Heart left ventricle (tissue), 16 donors: ENCODE measurements at places on chromosomes 2 and 18. TPM values are rescaled to one million over a fixed set of nuclear protein-coding genes. Genes with fewer than 3 reads are reported as not detected.

Gene TMEM185B
- 21.2 TPM for polyA plus RNA-seq

DNA sequence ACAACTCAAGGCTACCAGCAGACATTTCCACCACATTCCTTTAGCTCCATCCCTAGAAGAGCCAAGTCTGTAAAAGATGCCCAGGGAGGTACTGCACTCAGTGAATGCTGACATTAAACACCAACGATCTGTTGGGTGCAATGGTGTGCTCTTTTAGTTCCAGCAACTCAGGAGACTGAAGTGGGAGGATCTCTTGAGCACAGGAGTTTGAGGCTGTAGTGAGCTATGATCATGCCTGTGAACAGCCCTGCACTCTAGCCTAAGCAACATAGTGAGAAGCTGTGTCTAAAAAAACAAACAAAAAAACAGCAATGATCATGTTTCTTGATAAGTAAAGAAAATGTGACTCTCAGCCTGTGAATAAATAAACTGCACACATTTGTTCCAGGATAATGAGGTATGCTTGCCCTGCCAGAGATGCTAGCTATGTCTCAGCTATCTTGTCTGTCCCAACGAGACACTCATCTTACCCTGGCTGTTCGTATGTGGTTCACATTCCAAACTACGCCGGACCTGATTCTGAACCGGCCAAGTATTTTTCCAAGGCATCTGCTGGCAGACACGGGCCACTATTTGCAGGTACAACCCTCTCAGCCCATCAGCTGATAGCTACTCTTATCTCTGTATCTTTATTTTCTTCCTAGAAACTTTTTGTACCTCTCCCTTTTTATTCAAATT is 21.8 kb downstream of the TMEM182 start:
- H3K27ac ChIP-seq: peak overlapping the region; percentile 5
- H3K4me3 ChIP-seq: no peak overlapping the region
- H3K27me3 ChIP-seq: no peaks in the 10 kb centered on the region
- no peaks in the 10 kb centered on the region for H3K36me3 ChIP-seq
- peaks cover 23% of the 10 kb centered on the region for H3K4me1 ChIP-seq

GRCh38 chr2:221125691-221126090 is 446.4 kb downstream of the EPHA4 start:
- DNase-seq: no peak
- H3K36me3 ChIP-seq: no peaks in the 10 kb centered on the region
- peaks cover 3% of the 10 kb centered on the region for H3K4me1 ChIP-seq
- no peak overlapping the region for H3K4me3 ChIP-seq

- H3K36me3 ChIP-seq: peaks cover 28% of the 10 kb centered on the region
- no peak overlapping the region for H3K4me3 ChIP-seq
- H3K27me3 ChIP-seq: no peaks in the 10 kb centered on the region
- H3K27ac ChIP-seq: no peak overlapping the region
- DNase-seq: no peak
- peaks cover 11% of the 10 kb centered on the region for H3K4me1 ChIP-seq
These were observed 104.0 kb downstream of the PRPF40A start for GRCh38 chr2:152613235-152613634.

DNA sequence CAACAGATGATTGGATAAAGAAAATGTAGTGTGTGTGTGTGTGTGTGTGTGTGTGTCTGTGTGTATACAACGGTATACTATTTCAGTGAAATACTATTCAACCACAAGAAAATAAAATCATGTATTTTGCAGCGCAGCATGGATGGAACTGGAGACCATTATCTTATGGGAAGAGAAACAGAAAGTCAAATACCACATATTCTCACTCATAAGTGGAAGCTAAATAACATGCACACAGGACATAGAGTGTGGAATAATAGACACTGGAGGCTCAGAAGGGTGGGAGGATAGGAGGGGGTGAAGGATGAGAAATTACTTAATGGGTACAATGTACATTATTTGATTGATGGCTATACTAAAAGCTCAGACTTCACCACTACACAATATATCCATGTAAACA is 609.1 kb upstream of the SLC39A10 start:
- no peak for DNase-seq
- H3K27me3 ChIP-seq: no peaks in the 10 kb centered on the region
- no peak overlapping the region for H3K4me3 ChIP-seq
- H3K4me1 ChIP-seq: no peaks in the 10 kb centered on the region
- H3K27ac ChIP-seq: no peak overlapping the region

- H3K27ac ChIP-seq: no peak overlapping the region
- H3K4me3 ChIP-seq: no peak overlapping the region
- no peak for DNase-seq
- no peaks in the 10 kb centered on the region for H3K27me3 ChIP-seq
These were observed 54.2 kb upstream of the POMC start for GRCh38 chr2:25222477-25223121.

DNA sequence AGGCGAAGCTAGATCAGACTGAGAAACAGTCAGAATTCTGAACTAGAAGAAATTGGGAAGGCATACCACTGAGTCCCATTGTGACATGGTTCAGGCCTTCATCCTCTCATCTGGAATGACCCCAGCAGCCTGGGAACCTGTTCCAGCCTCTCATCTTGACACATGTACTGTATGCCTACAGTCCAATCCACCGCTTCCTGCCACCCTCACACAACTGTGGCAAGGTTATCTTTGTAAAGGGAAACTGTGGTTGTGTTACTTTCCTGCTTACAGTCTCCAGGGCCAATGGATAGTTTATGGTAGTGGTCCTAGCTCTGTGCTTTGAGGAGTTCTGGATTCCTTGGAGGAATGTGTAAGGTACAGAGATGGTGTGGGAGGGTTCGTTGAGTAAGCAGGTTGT is 296.9 kb upstream of the TRIB2 start:
- no peak overlapping the region for H3K27ac ChIP-seq
- no peaks in the 10 kb centered on the region for H3K4me1 ChIP-seq
- H3K4me3 ChIP-seq: no peak overlapping the region

Gene TEX44
- not detected for polyA plus RNA-seq

Gene SPOPL
- 6.4 TPM for polyA plus RNA-seq

DNA sequence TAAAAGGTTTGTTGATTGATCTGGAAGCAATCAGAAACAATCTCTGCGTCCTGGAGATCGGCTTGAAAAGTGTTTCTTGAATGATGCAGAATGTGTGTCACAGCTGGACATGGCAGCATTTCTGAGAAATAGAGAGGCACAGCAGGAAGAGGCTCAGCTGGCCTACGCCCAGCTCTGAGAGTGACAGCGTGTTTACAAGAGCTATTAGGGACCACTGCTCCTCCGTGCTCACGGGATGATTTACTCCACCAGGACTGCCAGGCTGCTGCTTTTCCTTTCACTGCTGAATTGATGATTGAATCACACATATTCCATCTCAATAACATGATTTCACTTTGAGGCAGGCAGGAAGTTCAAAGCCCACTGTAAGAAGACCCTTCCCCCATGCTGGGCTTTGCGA is 62.8 kb downstream of the GALNT14 start:
- no peaks in the 10 kb centered on the region for H3K36me3 ChIP-seq
- H3K27ac ChIP-seq: no peak overlapping the region
- H3K4me1 ChIP-seq: no peaks in the 10 kb centered on the region
- no peak overlapping the region for H3K4me3 ChIP-seq

DNA sequence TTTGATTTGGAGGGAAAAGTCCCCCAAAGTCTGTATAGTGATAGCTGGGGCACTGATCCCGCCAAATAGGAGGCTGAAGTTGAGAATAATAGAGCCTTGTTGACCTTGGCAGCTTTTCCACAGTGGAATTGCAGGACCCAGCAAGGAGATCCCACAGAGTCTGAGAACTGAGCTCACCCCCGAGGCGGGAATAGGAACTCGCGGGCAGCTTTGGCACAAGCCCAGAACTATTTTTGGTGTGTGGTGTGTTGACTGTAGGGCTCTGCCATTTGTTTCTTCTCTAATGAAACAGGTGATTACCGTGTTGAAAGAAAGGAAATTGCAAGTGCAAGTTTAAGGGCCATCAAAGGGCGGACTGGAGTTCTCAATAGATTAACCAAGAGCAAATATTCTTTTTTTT is 34.0 kb downstream of the SH3RF3 start:
- no peaks in the 10 kb centered on the region for H3K27me3 ChIP-seq
- no peaks in the 10 kb centered on the region for H3K36me3 ChIP-seq
- DNase-seq: peak; percentile 79
- peak overlapping the region; percentile 36 for H3K27ac ChIP-seq
- peaks cover 12% of the 10 kb centered on the region for H3K4me1 ChIP-seq
- no peak overlapping the region for H3K4me3 ChIP-seq

Gene FIGN
- polyA plus RNA-seq: 3.0 TPM

GRCh38 chr18:75818383-75818782 is 390.9 kb upstream of the SMIM21 start:
- no peak overlapping the region for H3K4me3 ChIP-seq
- no peaks in the 10 kb centered on the region for H3K4me1 ChIP-seq
- H3K36me3 ChIP-seq: no peaks in the 10 kb centered on the region
- no peak overlapping the region for H3K27ac ChIP-seq
- no peak for DNase-seq
- H3K27me3 ChIP-seq: no peaks in the 10 kb centered on the region

GRCh38 chr18:36281936-36282335 is 15.6 kb upstream of the FHOD3 start:
- H3K36me3 ChIP-seq: no peaks in the 10 kb centered on the region
- H3K4me1 ChIP-seq: no peaks in the 10 kb centered on the region
- DNase-seq: no peak
- no peak overlapping the region for H3K27ac ChIP-seq

DNA sequence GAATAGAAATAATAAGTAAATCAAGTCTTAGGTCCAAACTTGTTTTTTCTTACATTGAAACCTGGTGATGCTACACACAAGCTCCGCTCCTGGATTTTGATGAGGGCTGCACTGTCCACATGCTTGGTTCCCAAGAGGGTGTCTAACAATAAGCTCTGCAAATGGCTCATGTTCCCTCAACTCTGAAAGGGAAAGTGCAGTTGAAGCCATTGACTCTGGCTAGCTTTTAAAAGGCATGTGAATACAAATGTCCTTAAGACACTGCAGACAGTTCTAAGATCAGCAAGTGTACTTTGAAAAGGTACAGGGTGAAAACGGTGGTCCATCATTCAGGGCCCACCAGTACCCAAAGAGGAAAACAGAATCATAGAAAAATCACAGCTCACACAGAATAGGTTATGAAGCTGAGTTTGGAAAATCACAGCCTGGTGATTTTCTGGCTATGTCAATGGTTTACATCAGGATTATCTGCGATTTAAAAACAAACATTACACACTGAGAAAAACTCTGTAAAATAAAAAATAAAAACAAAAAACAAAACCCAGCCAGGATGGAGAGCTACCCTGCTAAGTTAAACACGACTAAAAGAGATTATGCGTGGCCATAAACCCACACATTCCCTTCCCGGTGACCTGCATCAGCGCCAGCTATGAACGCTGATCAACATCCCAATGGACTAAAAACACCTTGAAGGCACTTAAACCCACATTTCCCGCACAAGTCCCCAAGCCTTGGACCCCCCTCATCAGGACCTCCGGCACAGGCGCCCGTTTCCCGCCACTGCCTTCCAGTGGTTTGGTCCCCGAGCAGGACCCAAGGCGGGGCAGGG is 554 bp downstream of the PFN4 start:
- peak overlapping the region; percentile 73 for H3K4me3 ChIP-seq
- no peak for DNase-seq
- H3K4me1 ChIP-seq: peaks cover 7% of the 10 kb centered on the region
- no peaks in the 10 kb centered on the region for H3K27me3 ChIP-seq

Gene UPP2
- polyA plus RNA-seq: not detected

Gene XDH
- not detected for polyA plus RNA-seq

Gene PROM2
- 0.35 TPM for polyA plus RNA-seq

DNA sequence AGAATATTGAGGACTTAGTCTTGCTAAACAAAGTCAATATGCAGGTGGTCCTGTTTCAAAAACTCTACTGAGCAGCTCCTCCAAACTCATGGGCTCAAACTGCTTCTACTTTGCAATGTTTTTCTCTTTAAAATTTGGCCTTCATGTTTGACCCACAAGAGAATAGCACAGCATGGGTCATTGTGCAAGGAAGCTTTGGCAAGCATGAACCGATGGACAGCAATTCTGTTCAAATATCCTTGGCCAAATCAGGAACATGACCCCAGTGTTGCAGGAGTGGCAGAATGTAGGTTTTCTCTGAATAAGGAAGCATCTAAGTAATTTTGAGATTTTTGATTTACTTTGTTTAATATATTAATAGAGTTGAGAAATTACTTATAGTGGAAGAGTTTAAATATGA is 477.9 kb downstream of the KCNJ3 start:
- no peak overlapping the region for H3K27ac ChIP-seq
- no peaks in the 10 kb centered on the region for H3K4me1 ChIP-seq
- H3K4me3 ChIP-seq: no peak overlapping the region
- DNase-seq: no peak
- no peaks in the 10 kb centered on the region for H3K36me3 ChIP-seq

Gene STPG4
- not detected for polyA plus RNA-seq

DNA sequence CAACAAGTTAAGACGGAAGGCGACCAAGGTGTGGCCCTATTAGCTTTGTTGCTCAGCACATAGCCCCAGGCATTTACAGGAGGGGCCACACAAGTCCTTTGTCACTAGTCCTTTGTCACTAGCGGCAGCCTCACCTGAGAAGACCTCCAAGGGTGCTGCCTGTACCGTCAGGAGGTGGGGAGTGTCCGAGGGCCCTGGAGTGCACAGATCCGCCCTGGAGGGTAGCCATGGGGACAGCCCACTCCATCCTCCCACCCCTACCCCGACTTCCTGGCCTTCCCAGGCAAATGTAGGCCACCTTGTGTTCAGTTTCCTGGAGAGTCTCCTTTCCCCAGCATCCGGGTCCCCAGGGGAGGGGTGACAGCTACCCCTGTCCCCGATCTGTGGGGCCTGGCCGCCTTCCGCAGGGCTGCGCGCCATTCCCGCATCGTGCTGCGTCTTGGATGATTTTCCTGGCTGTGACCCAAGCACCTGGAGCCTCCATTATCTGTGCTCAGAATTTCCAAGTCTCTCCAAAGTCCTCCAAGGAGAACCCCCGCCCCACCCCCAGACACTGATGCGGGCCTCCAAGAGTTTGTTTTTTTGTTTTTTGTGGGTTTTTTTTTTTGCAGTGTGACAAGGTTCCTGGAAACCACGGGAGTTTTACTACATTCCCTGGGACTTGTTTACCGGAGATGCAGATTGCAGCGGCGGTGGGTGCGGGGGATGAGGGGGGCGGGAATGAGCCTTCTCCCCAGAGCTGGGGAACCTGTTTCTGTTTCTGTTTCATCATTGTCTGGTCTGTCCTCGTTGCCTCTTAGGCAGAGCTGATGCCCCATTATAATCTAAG is 28.6 kb downstream of the TEX44 start:
- H3K36me3 ChIP-seq: no peaks in the 10 kb centered on the region
- peaks cover 17% of the 10 kb centered on the region for H3K4me1 ChIP-seq
- DNase-seq: peak; percentile 73
- H3K27ac ChIP-seq: peak overlapping the region; percentile 77
- peak overlapping the region; percentile 40 for H3K4me3 ChIP-seq

DNA sequence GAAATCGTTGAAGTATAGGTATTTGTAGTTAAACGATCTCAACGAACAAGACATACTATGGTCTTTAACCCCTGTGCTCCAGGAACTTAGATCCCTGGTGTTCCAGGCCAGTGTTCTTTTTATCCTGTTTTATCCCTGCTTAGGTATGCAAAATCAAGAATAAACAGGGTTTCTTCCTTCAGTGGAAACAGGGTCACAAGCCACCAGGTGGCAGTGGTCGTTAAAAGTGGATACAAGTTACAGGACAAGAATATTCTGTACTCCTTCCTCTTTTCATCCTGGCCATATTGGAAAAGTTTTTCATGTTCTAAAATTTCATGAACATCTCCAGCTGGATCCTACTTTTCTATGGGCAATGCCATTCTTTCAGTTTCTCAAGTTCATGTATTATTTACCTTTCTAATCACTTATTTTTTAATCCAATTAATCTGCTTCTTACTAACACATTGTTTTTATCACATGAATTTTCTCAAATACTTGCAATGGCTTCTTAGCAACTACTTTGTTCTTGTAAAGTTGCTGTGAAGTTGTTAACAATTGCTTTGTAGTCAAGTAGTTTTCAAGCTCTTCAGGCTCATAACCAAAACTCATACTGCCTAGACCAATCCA is 16.4 kb upstream of the HNMT start:
- no peaks in the 10 kb centered on the region for H3K4me1 ChIP-seq
- DNase-seq: peak; percentile 81
- H3K27me3 ChIP-seq: no peaks in the 10 kb centered on the region
- no peaks in the 10 kb centered on the region for H3K36me3 ChIP-seq
